ENCODE measurements at places on chromosomes 3 and 15.

- DNase-seq, result no peak
Observed at GRCh38 chr3:90055666-90056065, 948.2 kb downstream of the EPHA3 start.

- DNase-seq, result peak; percentile 56
Observed at GRCh38 chr3:106206146-106206545, 337.3 kb upstream of the CBLB start.

GRCh38 chr15:88904624-88905327 lies 8.4 kb downstream of the MFGE8 start:
- peak; percentile 82 for DNase-seq

- no peak for DNase-seq
Observed at GRCh38 chr3:66839508-66839907, 158.6 kb upstream of the KBTBD8 start.

DNA sequence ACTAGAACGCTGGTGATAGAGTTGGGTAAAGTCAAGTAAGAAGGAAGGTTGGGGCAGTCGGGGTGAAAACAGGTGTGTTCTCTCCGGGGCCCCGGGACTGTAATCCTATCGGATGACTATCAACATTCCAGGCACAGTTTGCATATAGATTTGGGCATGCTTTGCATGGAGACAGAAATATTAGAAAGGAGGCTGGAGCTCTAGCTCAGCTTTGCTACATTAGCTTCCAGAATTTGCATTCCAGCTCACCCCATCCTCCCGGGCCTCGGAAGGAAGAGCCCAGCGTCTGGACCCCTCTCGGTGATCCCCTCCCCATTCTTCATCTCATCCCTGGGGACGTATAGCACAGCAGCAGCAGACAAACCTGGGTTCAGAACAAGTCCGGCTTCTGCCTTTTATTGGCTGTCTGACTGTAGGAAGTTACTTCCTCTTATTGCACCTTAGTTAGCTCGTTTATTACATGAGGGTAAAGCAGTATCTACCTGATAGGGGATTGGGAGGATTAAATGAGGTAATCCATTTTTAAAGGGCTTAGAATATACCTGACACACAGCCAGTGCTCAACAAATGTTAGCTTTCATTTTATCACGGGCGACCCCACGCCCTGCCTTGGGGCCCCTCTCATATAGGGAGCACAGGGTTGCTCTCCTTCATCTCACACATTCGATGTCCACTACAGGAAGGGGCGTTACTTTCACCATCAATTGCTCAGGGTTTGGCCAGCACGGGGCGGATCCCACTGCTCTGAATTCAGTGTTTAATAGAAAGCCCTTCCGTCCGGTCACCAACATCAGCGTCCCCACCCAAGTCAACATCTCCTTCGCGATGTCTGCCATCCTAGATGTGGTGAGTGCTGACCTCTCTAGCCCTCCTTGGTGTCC lies 3.2 kb downstream of the HTR3E start:
- DNase-seq, result no peak

DNA sequence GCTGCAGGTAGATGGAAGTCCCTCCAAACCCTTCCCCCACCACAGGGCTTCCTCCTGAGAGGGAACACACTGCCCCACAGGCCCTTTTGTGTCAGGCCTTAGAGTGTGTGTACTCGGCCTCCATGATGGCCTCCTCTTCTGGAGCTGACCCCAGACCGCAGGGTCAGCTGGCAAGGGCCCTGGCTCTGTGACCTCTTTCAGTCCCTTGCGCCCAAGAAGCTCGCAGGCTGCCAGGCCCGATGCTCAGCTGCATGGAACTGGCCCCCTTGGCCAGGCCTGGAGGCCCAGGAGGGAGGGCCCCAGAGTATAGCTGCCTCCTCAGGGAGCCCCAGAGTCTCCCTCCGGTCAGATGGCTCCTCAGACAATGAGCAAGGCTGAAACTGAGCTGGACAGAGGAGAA lies 23.4 kb upstream of the ANKDD1A start:
- DNase-seq, result no peak

- no peak for DNase-seq
Observed at GRCh38 chr3:86175593-86176444, 815.1 kb downstream of the VGLL3 start.

- no peak for DNase-seq
Observed at GRCh38 chr3:111506435-111506834, 35.6 kb upstream of the CD96 start.

DNA sequence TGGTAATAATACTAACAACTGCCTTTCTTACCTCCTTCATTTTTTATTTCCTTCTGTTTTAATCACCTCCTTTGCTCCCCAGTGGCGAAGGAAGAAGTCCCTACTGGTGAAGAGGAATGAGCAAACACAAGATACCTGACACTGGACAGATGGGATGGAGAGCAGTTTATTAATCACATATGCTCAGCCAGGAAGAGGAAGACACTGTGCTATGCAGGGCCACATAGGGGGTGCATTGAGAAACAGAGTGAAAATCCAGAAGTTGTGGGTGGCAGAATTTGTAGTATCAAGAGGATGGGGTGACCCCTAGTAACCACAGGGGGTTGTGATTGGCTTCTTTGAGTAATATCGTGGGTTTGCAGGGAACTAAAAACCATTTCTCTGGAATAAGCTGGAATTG lies 1041.9 kb downstream of the OTOL1 start:
- no peak for DNase-seq

GRCh38 chr15:45307230-45307924 lies 55.3 kb downstream of the SLC28A2 start:
- DNase-seq, result peak; percentile 78

GRCh38 chr3:5160940-5161858 lies 26.3 kb upstream of the EDEM1 start:
- peak; percentile 28 for DNase-seq

GRCh38 chr3:39269528-39269927 lies 10.3 kb downstream of the CX3CR1 start:
- DNase-seq, result no peak

DNA sequence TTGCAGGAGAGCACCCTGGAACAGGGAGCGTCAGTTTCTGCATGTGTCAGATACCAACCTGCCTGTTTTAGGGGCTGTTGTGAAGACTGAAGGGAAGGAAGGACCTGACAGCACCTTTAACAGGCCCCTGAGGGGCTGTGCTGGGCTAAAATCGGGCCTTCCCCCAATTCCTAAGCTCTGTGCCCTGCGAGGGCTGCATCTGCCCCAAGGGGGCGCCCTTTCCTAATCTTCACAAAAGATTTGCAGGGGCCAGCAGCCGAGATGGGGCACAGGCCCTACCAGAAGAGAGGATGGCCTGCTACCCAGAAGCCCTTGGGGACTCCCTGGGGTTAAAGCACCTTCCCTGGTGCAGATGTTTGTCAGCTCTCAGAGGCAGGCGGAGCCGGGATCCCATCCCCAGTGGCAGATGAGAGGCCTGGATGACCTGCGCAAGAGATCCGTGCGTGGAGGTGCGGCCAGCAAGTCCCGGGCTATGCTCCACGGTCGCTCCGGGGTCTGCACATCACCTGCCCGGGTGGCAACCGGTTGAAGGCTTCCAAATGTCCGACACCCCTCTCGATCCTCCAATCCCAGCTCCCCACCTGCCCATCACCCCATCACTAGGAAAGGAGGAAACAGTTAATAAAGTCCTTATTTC lies 53.6 kb downstream of the RHCG start:
- peak; percentile 67 for DNase-seq

GRCh38 chr3:45864760-45865519 lies 21.4 kb upstream of the CCR9 start:
- DNase-seq, result no peak

GRCh38 chr3:113253702-113254101 lies 42.3 kb downstream of the BOC start:
- DNase-seq, result no peak

GRCh38 chr15:31268108-31268501 lies 58.5 kb upstream of the KLF13 start:
- no peak for DNase-seq

- peak; percentile 87 for DNase-seq
Observed at GRCh38 chr15:48096813-48097212, 24.0 kb upstream of the SLC24A5 start.

GRCh38 chr3:149575961-149576564 lies 81.8 kb downstream of the WWTR1 start:
- peak; percentile 97 for DNase-seq

DNA sequence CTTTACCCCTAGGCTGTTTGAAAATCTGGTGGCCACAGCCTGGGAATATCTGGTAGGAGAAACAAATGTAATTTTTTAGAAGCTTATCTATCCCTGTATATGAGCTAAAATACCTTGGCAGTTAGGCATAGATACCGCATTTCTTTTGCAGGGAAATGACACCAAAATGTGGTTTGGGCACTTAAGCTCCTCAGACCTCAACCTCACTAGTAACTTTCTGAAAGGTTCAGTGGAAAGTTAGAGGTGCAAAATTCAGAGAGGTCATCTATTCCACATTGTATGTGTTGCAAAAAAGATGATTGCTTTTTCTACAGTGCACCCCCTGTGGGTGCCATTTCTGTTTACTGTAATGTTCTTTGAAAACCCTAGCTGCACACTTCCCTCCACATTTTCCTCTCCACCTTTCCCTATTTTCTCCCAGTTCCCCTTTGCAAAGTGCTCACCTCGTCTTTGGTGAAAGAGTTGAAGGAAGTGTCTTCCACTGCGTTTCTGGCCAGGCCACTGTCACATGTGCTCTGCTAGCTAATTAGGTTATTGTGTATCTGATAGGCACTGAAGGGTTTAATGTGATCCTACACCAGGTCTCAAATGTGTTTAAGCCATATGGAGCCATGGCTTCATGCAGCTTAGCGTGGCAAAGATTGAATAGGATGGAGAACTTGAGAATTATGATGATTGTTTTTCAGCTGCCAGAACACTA lies 1.3 kb downstream of the SACM1L start:
- DNase-seq, result peak; percentile 38

DNA sequence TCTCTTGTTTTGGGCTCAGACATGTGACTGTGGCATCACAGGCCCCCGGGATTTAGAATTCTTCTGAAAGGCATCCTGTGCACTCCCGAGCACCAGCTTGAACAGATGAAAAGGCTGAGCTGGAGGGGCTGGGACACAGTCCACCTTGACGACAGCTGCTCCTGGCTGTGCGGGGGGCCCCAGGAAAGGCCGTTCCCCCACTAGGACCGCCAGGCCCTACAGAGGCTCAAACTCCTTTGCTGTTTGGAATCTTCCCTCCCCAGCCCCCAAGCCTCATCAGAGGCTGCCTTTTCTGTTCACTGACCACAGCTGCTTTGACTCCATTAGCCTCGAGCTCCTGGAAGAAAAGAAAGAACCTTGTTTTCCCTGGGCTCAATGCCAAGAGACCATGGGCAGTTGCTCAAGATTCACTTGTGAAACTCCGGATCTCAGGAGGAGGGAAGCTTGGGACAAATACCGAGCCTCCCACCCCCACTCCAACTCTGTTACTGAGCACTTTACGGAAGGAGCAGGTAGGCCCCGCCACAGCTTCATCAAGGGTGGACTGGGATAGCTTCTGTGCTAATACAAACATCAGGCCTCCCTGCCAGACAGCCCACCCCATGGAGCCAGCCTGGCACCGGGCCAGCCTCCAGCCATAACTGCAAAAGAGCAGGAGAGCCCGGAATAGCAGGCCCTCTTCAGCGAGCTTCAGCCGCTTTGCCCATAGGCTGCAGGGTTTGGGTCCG lies 15.7 kb downstream of the CIDEC start:
- peak; percentile 61 for DNase-seq

- DNase-seq, result peak; percentile 19
Observed at GRCh38 chr15:38217788-38218609, 34.6 kb upstream of the SPRED1 start.

- DNase-seq, result no peak
Observed at GRCh38 chr3:155611456-155611855, 133.4 kb downstream of the PLCH1 start.

GRCh38 chr3:138923531-138923994 lies 23.4 kb downstream of the FOXL2 start:
- peak; percentile 81 for DNase-seq

DNA sequence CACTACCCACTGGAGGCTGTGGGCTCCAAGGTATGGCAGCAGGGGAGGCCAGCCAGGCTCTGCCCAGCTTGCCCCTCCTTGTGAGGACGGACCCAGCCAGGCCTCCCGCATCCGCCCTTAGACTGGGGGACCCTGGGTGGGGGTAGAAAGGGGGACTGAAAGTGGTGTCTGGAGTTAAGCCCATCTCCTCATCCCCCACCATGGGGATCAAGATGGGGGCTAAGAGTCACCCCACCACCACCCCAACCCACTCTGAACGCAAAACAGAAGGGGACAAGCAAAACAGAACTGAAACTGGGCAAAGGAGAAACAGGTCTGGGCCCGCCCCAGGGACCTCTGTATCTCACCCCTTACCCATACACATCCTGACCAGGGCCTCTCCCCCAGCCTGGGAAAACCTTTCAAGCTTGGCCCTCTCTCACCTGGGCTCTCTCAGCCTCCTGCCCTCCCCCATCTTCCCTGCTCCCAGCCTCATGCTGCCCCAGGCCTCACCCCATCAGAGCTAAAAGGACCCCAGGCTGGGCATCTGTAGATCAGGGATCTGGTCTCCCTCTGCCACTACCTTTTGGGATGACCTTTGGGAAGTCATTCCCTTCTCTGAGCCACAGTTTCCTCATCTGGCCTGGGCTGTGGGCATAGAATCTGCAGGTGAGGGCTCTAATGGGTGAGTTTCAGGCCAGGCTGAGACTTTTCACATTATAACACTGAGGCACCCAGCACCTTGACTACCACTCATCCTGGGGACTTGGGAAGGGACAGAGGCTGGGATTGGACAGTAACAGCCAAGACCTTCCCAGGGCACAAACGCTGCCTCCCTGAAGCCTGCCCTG lies 30.0 kb upstream of the CYP11A1 start:
- no peak for DNase-seq

DNA sequence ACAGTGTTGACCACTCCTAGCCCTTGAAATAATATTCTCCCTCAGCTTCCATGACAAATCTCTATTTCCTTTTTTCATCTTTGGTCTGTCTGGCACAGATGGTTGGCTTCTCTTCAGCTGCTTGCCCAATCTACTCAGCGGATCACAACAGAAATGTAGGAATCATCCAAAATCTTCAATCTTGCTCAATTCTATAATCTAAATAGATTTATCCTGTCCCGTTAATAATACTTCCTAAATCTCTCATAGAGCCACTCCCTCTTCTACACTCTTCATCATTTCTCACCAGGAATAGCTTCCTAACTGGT lies 3.8 kb downstream of the PEAK1 start:
- DNase-seq, result peak; percentile 82

DNA sequence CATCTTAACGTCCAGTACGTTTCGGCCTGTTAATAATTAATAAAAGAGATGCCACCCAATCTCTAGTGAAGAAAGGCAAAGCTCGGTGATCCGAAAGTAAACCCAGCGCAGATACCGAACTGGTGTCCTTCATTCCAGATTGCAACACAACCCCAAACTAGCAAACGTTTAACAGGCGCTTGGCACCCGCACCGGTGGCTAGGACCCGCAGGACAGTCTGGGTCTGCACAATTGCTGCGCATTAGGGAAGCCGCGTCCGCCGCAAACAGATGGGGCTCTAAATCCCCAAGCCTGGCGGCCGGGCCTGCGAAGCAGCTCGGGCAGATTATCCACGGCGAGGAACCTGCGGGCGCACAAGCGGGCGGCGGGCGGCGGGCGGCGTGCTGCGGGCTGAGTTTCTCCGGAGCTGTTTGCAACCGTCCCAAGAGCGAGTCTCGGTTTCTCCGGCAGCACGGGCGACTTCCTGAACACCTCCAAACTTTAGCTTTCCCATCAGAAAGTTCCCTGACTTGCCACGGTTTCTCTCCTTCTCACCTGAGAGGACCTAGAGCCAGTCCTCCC lies 112.1 kb upstream of the ICE2 start:
- peak; percentile 75 for DNase-seq

All from GM23248 (cell line).